ENCODE measurements at places on chromosomes 4 and X.

- DNase-seq, result no peak
Observed at GRCh38 chr4:118114720-118115119, 80.4 kb downstream of the NDST3 start.

GRCh38 chr4:70680934-70681333 lies 7.4 kb upstream of the UTP3 start:
- no peak for DNase-seq

DNA sequence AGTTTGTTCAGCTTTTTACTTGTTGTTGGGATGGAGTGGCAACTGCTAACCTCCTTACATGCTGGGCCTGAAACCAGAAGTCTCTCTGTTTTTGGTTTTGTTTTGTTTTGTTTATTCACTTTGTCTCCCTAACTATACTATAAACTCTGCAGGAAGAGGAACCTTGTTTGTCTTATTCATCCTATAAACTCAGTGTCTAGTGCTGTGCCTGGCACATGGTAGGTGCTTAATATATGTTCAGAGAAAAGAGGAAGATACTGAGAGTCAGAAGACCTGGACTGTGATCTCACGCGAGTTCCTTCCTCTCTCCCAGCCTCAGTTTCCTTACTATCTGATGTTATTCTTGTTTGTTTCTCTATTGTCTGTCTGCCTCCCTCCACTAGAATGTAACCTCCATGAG lies 71.3 kb downstream of the PRPS1 start:
- peak; percentile 59 for DNase-seq

- peak; percentile 21 for DNase-seq
Observed at GRCh38 chr4:172830295-172830764, 338.3 kb upstream of the GALNT7 start.

- peak; percentile 45 for DNase-seq
Observed at GRCh38 chrX:129606918-129607317, 47.8 kb downstream of the APLN start.

DNA sequence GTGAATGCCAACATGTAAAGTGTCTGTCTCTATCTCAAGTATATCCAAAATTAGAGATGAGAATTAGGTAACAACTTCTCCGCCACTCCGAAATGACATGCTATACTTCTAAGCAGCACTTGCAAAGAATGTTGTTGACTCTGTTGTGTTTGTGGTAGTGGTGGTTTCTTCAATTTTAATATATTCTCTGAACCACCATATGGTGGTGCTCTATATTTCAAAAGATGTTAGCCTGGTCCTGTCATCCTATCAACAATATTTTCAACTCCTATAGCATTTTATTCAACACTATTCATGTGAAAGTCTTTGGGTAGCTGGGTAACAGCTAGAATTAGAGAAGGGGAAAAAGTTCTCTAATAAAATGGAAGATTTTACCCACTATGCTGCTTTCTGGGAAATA lies 1622.8 kb upstream of the IGFBP7 start:
- no peak for DNase-seq

GRCh38 chrX:68693481-68694434 lies 46.3 kb downstream of the STARD8 start:
- DNase-seq, result peak; percentile 76

DNA sequence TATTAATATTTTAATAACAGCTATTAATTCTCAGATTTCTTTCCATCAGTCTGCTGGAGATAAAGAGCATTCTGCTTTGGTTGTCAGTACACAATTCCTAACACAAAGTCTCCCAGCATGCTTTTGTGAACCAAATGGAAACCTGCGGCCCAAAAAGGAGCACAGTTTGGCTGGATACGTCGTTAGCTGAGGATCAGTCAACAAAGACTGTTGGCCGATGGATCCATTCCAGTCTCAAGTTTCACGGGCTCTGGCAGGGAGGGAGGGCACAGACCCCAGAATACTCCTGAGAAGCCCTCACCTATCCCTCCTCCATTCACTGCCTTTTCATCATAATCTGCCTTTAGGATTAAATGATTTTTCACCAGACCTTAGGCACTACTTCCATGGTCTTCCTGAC lies 26.3 kb upstream of the PRSS48 start:
- DNase-seq, result no peak

- no peak for DNase-seq
Observed at GRCh38 chr4:7126981-7127380, 59.1 kb upstream of the GRPEL1 start.

- DNase-seq, result no peak
Observed at GRCh38 chr4:134260126-134260525, 58.5 kb upstream of the PABPC4L start.

DNA sequence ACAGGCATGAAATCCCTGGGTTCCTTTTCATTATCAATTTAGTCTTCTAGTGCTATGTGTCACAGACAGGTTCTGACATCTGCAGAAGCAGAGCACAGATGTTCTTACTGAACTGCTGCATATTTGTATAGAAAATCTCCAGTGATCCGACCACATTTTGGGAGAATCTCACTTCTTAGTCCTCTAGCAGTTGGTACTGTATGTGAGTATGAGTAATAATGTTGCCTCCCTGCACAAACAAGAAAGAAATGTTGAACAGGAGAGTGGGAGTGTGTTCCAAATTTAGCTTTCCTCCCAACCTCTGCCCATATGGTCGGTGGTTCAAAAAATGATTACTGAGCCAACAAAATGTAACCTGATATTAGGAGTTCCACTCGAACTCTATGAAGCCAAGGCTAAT lies 165.3 kb upstream of the GPC4 start:
- no peak for DNase-seq
